ENCODE measurements at places on chromosomes 5 and 9.

DNA sequence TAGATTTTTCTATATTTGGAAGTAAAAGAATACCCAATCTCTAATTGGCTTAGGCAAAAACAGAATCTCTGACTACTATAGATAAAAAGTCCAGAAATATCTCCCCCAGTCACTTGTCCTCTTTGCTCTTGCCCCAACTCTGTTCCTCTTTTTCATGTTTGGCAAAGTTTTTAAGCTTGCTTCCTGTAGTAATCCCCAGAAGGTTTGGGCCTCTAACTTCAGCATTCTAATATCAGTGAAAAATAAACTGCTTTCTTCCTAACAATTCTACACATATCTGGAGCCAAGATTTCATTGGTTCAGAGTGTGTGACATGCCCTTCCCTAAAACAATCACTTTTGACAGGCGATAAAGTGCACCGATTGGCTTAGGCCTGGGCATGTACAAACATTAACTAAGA lies 1680.3 kb downstream of the MAT2B start:
- no peak for DNase-seq

- no peak for DNase-seq
Measured at GRCh38 chr5:149492781-149493180, 58.5 kb downstream of the CSNK1A1 start.

DNA sequence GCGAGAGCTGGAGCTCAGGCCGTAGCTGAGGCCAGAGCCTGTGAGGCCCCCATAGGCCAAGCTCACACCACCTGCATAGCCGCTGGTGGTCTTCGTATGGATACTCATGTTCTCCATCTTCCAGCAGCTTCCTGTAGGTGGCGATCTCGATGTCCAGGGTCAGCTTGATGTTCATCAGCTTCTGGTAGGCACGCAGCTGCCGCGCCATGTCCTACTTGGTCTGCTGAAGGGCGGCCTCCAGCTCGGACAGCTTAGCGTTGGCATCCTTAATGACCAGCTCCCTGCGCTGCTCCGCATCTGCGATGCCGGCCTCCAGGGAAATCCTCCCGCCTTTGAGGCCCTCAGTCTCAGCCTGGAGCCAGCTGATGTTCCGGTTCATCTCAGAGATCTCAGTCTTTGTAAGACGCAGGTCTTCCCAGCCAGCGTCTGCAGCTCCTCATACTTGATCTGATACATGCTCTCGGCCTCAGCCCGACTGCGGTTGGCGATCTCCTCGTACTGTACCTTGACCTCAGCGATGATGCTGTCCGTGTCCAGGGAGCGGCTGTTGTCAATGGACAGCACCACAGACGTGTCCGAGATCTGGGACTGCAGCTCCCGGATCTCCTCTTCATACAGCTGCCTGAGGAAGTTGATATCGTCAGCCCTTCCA lies 172.1 kb downstream of the PPP2R2B start:
- DNase-seq = no peak

DNA sequence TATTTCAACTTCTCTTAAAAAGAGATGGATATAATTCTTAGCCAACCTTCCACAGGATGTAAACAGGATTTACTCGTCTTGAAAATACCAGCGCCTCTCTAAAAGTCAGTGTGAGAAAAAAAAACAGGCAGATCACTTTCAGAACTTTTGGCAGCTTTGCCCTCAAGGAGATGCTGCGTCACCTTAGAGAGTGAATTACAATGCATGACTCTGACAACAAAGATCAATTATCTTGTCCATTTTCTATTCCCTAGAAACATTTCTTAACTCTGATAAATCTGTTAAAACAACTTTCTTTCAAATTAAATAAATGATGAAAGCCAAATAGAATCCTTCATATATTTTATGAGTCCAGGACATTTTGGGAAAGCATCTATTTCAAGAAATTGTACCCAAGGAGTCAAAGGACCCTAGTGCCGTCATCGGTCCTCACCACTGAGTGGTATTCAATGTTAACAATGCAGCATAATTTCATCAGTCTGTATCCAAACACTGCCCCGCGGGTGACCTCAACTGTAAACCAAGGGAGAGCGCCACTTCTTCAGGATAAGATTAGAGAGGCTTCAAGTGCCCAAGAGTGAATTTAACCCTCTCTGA lies 536.0 kb downstream of the PDE4D start:
- DNase-seq = peak; percentile 60

DNA sequence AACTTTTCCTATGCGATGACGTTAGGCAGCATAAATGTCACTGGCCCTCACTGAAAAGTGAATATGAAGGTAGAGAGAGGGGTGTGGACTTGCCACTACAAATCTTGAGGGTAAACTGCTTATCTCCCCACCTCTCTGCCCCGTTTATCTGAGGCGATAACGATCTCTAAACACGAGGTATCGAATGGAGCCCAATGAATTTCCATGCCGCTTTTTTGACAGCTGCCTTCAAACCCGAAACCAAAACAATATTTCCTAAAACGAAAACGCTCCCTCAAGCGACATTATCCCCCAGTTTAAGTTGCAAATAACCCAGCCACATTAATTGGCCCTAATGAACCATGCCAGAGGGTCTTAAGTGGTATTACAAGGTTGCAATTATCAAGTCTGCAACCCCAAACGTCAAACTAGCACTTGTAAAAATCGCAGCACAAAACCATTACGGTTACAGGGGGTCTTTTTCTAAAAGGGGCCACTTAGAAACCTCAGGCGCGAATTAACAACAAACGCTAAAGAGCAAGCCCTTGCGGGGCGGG lies 1.4 kb downstream of the NR3C1 start:
- DNase-seq = no peak

DNA sequence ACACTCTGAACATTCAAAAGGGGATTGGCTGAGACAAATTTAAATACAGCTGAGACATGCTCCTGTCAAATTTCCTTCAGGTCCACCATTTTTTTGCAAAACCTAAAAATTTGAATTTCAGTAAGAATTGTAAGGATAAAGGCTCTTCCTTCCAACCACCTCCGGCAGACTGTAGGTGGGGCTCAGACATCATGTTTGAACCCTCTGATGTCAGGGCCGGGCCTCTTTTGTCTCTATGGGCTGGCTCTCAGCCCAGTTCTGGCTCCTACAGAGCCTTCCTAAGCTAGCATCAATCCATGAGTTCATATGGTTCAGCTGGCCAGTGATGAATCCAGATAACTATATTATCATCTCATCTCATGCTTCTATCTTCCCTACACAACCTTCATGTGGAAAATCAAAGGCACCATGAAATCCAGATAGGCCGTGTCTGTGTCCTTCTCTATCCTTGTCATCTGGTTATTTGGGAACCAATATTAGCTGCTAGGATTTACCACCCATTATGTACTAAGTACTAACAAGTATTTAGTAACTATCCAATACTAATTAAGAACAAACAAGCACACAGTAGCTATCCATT lies 44.2 kb downstream of the NIPSNAP3B start:
- peak; percentile 1 for DNase-seq

DNA sequence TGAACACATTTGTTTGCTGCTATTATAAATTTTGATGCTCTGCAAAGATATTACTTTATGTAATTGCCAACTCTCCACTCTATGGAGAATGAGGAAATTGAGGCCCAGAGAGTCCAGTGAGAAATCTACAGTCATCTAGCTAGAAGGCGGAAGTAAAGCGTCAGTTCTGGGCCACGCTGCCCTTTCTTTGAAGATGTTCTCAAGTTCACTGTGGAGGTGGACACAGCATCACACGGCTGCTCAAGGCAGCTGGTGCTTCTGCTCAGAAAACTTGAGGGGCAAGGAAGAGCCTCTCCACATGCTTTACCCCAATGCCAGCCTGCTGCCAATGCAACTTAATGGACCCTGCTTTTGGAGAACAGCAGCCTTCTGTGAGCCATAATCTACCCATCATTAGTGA lies 96.3 kb downstream of the TTLL11 start:
- no peak for DNase-seq

- no peak for DNase-seq
Measured at GRCh38 chr5:61881821-61882487, 424.1 kb upstream of the KIF2A start.

DNA sequence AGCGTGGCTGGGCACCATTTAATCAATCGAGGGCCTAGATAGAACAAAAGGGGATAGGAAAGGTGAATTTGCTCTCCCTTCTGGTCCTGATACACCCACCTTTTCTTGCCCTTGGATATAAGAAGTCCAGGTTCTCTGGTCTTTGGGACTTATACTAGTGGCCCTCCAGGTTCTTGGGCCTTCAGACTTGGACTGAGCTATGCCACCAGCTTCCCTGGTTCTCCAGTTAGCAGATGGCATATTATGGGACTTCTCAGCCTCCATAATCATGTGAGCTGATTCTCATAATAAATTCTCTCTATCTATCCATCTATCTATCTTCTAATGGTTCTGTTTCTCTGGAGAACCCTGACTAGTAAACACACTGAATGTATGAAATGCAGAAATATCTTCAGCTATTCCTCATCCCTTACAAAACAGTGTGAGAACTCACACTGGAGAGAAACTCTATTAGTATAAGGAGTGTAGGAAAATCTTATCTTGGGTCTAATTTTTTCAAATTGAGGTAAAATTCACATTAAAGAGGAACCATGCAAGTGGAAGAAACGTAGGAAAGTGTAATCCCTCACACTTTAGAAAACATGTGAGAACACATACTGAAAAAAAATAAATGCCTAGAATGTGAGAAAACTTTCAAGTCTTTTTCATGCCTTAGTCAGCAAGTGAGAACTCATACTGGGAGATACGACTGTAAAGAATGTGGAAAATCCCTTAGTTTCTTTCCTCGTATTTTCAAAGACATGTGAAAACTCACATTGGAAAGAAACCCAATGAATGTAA lies 15.5 kb downstream of the PCDHB15 start:
- no peak for DNase-seq

DNA sequence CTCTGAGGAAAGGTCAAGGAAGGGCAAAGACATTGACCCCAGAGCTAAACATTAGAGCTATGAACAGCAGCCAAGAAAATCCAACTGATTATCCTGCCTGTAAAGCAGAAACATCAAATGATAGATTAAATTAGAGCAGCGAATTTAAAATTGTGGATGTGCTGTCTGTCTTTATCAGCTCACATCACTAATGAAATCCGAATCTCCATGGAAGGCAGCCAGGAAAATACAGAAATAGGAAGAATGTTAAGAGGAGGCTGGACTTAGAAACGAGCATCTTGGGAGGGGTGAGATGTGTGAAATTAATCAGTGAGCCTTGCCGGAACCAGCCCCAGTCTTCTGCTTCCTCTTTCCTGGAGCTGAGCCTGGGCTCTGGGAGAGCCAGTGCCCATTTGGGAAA lies 191.0 kb downstream of the PJA2 start:
- DNase-seq = no peak

DNA sequence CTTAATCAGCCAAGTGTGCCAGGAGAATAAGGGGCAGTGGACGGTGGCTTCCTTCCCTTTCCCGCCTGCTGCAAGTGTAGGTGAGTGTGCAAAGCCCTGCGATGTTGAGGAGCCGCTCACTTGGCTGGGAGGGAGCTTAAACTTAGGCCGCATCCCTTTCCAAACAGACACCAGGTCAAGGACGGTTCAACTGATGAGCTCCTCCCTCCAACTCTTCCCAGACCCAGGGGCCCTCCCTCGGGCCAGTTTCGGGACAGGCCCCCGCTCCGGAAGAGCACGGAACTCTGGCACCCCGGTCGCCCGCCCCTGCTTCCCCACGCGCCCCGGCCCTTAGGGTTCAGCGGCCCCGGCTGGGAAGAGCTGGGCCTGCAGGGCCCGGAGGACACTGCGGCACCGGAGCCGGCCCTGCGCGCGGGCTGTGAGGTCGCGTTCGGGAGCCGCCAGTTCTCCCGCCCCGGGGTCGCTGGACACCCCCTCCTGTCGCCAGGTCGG lies 481 bp downstream of the MRPL36 start:
- DNase-seq = peak; percentile 21

DNA sequence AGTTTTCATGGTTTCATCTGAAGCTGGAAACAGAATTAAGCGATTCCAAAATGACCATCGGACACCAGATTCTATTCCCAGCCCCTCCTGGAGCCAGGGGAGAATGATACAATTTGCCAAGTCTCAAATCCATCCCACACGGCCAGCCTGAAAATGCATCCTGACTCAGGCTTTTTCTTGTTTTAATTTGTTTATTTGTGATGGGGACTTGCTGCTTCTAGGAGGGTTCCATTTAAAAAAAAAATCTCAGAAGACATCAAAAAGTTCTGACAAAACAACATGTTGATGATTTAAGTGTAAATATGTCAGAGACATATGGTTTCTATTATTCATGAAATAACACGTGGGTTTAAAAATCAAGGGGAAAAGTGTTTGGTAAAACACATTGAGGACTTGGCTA lies 173.2 kb downstream of the GAS1 start:
- no peak for DNase-seq

DNA sequence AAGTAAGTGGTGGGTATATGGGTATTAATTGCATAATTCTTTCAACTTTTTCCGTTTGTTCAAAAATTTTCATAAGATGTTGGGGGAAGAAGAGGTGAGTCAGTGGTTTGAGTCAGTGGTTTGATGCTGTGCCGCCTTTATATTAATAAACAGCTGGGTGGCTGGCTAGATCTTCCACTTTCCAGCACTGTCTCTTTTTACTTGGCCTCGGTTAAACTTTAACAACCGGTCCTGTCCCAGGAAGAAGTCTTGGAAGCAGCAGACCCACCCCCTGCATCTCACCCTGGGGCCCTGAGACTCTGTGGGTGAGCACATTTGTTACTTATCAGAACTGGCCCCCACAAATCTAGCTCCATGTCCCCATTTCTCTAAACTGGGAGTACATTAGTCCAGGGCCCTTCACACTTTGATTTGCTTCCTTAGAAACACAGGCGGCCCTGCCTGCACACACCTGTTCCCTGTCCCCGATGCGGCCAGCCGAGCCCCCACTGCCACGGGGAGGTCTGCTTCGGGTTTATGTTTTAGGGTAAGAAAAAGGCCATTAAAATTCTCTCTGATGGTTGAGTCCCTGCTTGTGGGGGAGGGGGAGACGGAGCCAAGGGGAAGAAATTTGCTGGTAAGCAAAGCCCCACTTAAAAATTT lies 90.7 kb downstream of the PTCH1 start:
- peak; percentile 21 for DNase-seq

DNA sequence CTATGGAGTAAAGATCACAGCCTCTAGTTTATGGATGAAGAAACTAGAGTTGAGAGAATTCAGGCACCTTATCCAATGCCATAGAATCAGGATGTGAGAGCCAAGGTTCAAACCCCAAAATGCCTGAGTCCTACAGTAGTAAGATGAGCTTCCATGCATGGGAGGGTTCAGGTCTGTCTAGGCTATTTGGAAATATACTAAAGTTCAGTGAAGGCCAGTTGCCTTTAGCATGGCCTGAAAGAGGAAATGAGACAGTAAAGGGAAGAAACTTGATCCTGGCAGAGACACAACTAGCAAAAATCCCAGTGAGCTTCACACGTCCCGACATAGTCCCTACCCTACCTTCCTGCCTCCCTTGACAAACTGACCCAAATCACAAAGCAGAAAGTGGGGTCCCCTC lies 317.0 kb downstream of the RASEF start:
- DNase-seq = no peak

GRCh38 chr5:27769748-27770402 lies 731.5 kb upstream of the CDH9 start:
- DNase-seq = no peak

GRCh38 chr5:132962429-132963021 lies 909 bp downstream of the AFF4 start:
- DNase-seq = peak; percentile 46

DNA sequence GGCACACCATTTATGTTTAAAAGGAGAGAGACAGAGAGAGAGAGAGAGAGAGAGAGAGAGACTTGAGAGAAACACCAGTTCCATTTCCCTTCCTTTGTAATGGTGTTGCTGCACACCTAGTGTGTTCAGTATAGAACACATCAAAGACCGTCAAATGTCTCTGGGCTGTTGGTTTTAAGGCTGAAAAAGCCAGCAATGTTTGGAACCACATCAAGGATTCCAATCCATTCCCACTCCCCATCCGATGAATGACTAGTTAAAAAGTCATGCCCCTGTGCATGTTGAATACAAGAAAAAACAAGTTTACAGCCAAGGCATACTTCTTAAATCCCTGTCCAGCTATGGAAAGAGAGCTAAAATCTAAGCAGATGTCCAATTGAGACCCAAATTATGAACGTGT lies 83.0 kb upstream of the IFNE start:
- no peak for DNase-seq

Data from NCI-H146 (cell line).